ENCODE measurements at places on chromosomes 13 and 19. TPM values are rescaled to one million over a fixed set of nuclear protein-coding genes. Genes with fewer than 3 reads are reported as not detected.

Gene PLK5
- polyA plus RNA-seq, result 0.44 TPM

GRCh38 chr13:49353908-49354307 is 90.0 kb downstream of the CAB39L start:
- DNase-seq, result no peak

- DNase-seq, result no peak
These were observed 203.1 kb upstream of the EDNRB start for GRCh38 chr13:78121459-78122348.

GRCh38 chr19:35056513-35057063 is 15.1 kb downstream of the HPN start:
- no peak for DNase-seq

Gene C5AR1
- polyA plus RNA-seq, result 7.6 TPM

- peak; percentile 65 for DNase-seq
These were observed at the start of gene SLITRK5 for GRCh38 chr13:87671031-87671752. Gene SLITRK5 (plus strand): TSS chr13:87671371. CDS start chr13:87675389, 4,018 bp downstream.

Gene RPL18
- polyA plus RNA-seq, result 1,584 TPM

Gene NLRP5
- polyA plus RNA-seq, result not detected

DNA sequence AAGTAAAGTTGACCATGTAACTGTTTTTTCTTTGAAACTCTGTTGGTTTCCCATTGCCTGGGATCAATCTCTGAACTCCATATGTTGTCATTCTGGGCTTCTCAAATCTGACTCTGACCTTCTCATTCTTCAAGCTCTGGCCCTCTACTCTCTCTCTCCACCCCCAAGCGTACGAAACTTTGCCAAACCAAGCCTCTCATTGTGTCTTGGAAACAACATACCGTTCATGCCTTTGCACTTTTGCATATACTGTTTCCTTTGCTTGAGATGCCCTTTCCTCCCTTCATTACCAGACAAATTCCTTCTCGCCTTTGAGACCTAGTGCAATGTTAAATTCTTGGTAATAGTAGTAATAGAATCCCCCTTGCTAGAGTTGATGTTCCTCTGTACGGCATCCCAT is 113.7 kb downstream of the OLFM4 start:
- DNase-seq, result no peak

DNA sequence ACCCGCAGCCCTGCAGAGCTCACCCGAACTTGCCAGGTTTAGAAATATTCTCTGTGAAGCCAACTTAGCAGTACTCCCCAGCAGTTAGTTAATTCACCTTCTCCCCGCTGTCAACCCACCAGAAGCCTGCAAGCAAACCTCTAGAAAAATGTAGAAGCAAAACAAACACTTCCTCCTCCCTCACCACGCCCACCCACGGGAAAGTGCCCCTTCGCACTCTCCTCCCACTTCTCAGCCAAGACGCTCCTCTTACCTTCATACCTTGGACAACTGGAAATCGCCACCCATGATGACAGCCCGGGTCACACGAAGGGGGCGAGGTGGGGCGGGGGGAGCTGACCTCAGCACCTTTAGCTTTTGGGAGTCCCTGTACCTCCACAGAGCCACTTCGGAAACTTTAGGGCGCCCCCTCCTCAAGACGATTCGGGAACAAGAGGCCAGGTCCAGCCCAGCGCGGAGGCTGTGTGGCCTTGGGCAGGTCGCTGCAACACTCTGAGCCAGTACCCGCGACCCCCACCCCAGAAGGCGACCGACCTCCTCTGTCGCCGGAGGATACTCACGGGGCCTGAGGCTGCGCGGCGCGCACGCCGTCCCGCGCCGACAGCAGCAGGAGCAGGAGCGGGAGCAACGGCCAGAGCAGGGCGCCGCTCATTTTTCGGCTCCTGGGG is 485 bp downstream of the CPAMD8 start:
- no peak for DNase-seq

Gene GAS6
- 30.0 TPM for polyA plus RNA-seq

Gene CPAMD8
- polyA plus RNA-seq, result 61.5 TPM

- no peak for DNase-seq
These were observed 29.1 kb upstream of the POP4 start for GRCh38 chr19:29576761-29577648.

Gene POLR1D
- polyA plus RNA-seq, result 117 TPM

DNA sequence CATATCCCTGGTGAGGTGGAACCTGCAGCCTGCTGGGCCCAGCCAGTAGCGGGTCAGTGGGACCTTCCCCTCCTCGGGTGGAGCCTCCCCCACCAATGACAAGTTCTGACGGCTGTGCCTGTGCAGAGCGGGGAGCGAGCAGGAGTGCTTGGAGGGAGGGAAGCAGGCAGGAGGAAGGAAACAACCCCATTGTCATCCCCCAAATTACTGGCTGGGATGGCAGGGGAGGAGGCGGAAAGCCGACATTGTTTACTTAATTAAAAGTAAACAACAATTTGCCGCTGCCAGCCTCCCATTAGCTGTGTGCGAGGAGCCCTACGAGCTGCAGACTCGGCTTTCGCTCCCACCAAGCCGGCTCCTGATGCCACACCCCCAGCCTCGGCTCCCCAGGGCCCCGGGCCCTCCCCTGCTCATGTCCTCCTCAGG is 45.5 kb downstream of the LYL1 start:
- DNase-seq, result no peak

Gene RASL11A
- polyA plus RNA-seq, result 35.9 TPM

- no peak for DNase-seq
These were observed 172.1 kb downstream of the NUFIP1 start for GRCh38 chr13:44817131-44817671.

Gene SLC10A2
- 0.65 TPM for polyA plus RNA-seq

GRCh38 chr19:7844951-7845350 is 14.9 kb downstream of the EVI5L start:
- no peak for DNase-seq

- DNase-seq, result no peak
These were observed 1.2 kb downstream of the MEDAG start for GRCh38 chr13:30907121-30907861.

Gene ZNF699
- polyA plus RNA-seq, result 6.5 TPM

DNA sequence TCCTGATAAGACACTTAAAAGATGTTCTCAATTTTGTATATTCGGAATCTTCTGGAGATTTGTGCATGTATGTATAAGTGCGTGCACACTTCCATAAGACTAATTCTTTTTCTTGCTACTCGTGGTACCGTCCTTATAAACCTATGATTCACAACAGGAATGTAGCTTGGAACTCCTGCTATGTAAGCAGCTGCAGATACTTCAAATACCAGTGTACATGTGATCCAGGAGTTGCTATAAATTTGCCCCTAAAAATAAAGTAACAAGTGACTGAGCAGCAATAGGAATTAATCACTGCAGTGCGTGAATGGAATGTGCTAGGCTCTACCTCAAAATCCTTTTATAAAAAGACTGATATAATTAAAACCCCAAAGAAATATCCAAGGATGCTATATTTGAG is 214.9 kb downstream of the KLF5 start:
- no peak for DNase-seq

GRCh38 chr13:113122550-113123225 is at the start of gene F10:
Gene F10 (plus strand): TSS chr13:113122799. CDS start chr13:113122856, 57 bp downstream.
- no peak for DNase-seq

DNA sequence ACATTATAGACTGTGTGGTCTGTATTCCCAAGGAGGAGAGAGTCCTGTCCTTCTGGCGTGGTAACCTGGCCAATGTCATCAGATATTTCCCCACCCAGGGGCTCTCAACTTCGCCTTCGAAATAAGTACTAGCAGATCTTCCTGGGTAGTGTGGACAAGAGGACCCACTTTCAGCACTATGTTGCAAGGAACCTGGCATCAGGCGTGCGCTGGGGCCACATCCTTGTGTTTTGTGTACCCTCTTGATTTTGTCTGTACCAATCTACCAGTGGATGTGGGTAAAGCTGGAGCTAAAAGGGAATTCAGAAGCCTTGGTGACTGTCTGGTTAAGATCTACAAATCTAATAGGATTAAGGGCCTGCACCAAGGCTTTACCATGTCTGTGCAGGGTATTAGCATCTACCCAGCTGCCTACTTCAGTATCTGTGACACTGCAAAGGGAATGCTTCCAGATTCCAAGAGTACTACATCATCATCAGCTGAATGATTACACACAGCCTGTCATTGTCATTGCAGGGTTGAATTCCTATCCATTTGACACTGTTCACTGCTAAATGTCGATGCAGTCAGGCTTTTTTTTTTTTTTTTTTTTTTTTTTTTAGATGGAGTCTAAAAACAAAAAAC is 148.0 kb downstream of the PRR20E start:
- no peak for DNase-seq

Data from left renal cortex interstitium (tissue), 4 donors.